ENCODE measurements at places on chromosomes 6 and 20.
A peak's percentile ranks its signal among the peaks of the same experiment; 100 is the strongest.

- no peak for DNase-seq
Observed at GRCh38 chr20:23197836-23198235, 111.7 kb upstream of the CD93 start.

- DNase-seq = no peak
Observed at GRCh38 chr6:27141529-27142015, 105.9 kb upstream of the PRSS16 start.

GRCh38 chr6:6543181-6543879 lies 45.2 kb upstream of the LY86 start:
- no peak for DNase-seq

GRCh38 chr20:39762716-39763115 lies 800.6 kb downstream of the DHX35 start:
- no peak for DNase-seq

DNA sequence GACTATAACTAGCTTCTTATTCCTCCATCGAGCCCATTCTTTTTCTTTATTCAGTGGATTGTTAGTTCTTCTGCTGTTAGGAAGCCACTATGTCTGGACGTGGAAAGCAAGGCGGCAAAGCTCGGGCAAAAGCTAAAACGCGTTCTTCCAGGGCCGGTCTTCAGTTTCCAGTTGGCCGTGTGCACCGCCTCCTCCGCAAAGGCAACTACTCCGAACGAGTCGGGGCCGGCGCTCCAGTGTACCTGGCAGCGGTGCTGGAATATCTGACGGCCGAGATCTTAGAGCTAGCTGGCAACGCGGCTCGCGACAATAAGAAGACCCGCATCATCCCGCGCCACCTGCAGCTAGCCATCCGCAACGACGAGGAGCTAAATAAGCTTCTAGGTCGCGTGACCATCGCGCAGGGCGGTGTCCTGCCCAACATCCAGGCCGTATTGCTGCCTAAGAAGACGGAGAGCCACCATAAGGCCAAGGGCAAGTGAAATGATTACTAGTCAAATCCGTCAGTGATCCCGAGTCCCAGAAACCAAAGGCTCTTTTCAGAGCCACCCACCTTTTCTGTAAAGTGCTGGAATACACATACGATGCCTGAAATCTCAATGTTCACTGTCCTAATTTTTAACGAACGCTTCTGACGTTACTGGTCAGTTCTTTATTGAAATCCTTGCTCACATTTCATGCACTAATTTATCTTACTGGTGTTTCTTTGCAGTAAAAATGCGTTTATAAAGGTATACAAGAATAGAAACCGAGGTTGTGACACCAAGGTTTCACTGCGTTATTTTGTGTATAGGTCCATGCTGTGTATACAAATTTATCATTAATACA lies 129.9 kb downstream of the HFE start:
- DNase-seq = peak; percentile 67

DNA sequence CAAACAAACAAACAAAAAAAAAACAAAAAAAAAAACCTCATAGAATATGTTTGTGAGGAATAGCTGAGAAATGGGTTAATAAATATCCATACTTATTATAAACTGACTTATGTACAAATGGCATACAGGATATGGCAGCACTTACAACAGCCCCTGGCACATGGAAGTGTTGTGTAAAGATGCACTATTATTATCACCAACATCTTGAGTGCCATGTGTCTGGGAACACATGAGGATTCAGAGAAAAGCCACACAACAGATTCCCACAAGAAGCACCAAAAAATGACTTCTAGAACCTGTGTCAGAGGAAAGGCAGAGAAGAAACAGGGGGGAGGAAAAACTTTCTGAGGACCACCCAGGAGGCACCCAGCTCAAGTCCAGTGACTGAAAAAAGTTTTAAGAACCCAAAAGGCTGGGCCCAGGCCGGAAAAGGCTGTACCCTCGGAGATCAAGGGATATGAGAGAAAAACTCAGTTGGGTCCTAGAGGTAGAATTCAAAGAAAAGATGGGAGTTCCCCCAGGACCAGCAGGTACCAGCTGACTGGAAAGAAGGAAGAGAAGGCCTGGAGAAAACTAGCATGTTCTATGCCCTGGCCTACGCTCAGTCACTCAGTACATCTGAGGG lies 9.4 kb upstream of the TAF8 start:
- DNase-seq = no peak

DNA sequence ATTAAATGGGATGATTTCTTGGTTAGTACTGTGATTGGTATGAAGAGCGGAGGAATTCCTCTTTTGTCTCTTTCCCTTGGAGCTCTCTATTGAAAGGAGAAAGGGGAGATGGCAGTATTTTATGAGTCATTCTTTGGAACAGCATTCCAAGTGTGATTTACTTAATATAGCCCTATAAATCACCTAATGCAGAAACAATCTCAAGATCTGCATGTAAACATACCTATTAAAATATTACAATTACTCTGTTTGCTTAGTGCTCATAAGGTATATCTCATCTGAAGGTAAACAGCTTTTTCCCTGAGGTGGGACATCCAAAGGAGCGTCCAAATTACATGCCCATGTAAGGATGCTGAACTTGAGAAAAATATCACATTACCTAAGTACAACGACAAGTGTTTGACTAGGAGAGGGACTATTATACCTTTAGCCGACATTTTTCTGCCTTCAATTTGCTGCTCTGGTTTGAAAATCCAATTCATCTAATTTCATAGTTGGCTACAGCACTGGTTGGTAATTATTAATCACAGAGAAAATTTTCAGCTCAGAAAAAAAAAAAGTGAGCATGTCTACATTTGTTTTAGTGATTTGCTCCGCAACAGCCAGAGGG lies 229.0 kb downstream of the FOXC1 start:
- no peak for DNase-seq

- no peak for DNase-seq
Observed at GRCh38 chr6:21107796-21108195, 485.8 kb upstream of the SOX4 start.

DNA sequence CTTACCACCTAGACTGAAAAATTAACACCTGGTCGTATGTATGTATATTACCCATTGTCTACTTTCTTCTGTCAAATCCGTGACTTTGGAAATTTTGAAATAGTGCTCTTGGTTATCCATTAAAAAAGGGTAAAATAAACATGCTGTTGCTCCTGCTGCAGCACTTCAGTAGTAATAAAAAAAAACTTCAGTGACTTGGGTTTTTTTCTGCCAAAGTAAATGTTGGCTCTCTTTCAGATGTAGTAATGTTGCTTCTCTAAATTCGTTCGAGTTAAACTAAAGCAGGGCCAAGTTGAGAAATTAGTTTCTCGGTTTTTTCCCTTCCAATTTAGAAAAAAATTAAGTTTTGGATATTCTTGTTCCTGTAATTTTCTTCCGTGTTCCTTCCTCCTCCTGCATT lies 34.2 kb downstream of the JARID2 start:
- DNase-seq = no peak

GRCh38 chr20:19833395-19833794 lies 75.3 kb downstream of the RIN2 start:
- DNase-seq = no peak

DNA sequence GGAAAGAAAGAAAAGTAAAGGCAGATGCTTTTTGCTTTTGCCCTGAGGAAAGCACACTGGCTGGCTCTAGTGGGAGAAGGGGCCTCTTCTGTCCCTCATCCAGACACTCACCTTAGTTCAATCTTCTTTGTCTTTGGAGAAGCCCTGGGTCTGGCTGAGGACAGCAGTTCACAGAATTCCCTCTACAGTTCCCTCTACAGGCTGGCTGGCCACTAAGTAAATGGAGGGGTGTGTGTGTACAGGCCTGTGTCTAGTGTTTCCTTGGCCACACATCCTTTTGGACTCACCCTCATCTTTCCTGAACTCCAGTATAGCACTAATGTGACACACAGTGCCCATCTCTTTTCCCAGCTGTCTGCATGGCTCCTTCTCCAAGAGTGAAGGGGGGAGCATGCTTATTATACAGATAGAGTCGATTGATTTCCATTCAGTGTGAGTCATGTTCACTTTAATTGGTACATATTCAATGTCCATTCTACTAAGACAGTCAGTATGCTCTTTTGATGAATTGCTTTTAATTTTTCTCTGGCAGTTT lies 26.0 kb upstream of the CLVS2 start:
- DNase-seq = no peak

DNA sequence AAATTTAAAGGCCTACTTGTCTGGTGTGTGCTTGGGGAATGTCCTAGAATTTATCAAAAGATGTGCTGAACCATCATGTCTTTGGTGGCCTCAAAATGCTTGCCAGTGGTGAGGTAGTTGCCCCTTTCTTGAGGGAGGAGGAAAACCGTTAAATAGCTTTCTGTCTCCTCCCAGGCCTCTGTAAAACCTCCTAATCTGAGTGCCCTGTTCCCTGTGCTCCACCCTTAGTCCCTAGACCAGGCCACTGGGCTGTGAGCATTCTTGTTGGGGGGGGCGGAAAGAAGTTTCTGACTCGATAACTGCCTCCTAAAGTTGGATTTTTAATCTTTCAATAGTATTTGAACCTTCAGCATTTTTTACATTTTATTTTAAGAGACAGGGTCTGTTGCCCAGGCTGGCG lies 23.1 kb downstream of the JARID2 start:
- DNase-seq = no peak

- no peak for DNase-seq
Observed at GRCh38 chr20:59726281-59726595, 121.9 kb downstream of the PHACTR3 start.

DNA sequence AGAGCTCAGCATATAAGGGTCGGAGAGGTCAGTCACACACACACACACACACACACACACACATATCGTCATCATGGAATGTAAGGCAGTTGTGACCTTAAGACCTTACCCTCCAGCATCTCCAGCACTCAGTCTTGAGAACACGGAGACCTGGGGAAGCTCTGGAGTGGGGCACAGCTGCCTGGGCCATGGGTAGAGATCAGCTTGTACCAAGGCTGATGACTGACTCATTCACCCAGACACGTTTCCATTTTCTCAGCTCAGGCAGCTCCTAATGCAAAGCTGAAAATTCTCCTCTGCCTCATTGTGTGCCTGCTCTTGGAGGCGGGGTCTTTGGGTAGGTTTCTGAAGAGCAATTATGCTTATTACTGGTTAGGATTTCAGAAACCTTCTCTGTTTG lies 38.3 kb upstream of the PDYN start:
- no peak for DNase-seq

- no peak for DNase-seq
Observed at GRCh38 chr6:170091000-170091638, 199.8 kb downstream of the DLL1 start.

DNA sequence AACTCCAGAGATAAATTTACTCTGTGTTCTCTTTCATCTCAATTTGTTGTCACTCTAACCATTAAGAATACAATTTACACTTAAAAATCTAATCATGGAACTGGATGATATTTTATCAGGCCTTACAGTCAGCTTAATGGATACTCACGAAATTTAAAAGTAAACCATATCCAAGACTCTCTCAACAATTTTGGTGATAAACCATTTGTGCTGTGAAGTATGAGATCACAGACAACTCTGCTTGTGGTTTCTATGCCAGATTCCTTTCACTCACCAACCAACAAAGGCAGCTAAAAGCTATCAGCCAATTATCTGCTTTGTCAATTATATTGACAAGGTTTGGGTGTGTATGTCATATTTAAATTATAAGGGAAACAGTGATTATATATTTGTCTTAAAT lies 155.8 kb downstream of the TRDN start:
- no peak for DNase-seq

- no peak for DNase-seq
Observed at GRCh38 chr6:445571-446417, 54.2 kb downstream of the IRF4 start.

DNA sequence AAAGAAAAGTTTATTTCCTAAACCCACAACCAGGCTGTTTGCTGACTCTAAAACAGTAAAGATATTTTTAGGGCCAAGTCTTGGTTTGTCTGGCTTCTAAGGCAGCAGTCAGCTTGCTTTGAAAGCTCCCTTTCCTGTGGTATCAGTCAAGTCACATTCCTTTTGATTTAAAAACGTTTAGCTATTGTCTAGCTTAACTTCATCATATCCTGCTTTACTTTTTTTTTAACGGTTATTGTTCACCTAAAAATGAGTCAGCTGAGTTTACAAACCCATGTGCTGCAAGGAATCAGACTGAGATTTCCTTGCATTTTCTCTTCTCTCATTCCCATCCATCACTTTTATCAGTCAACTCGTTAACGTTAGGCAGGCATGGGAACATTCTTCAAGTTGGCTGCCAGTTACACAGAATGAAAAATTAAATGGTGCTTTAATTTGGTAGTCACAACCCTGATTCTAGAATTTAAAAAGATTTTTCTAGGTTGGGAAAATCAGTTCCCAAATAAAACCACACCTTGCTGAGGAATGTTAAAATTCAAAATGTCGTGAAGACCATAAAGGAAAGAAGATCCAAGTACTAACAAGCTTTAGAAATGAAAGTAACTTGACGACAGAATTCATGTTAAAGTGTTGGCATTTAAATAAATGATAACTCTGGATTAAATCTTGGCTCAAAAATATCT lies 45.9 kb downstream of the ELOVL5 start:
- no peak for DNase-seq

DNA sequence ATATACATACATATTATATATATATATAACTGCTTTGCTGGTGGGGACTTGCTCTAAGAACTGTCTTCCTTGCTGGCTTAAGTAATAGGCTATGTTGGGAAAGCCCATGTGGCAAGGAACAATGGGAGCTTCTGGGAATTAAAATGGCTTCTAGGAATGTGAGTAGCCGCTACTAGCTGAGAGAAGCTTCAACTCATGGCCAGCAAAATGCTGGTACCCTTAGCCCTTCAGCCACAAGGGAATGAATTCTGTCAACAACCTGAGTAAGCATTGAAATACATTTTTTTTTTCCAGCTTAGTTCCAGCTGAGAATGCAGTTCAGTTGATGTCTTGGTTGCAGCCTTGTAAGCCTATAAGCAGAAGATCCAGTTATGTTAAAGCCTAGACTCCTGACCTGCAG lies 911.7 kb upstream of the MAP3K7 start:
- no peak for DNase-seq

DNA sequence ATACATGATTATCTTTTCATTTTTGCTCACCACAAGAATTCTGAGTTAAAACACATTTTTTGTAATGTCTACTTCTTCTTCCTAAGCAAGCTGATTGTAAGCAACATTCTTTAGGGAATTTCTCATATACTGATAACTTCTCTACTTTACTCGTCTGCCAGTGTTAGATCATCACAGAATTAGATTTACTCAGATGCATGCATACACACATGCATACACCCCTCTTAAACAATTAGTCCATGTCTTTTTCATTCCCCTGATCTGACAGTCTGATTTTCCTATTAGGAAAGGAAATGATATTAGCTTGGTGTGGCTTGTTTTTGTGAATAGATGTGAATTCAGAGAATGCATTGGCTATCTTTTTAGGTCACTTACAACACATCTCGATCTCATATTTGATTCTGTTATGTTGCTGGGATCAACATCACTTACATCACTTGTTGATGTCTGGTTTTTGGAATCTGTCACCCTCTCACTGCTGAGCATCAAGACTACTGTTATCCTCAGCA lies 91.4 kb downstream of the FIG4 start:
- DNase-seq = no peak
